ENCODE measurements at places on chromosomes 11 and 22.

GRCh38 chr11:116730241-116730561 lies 42.6 kb downstream of the BUD13 start:
- DNase-seq: no peak

DNA sequence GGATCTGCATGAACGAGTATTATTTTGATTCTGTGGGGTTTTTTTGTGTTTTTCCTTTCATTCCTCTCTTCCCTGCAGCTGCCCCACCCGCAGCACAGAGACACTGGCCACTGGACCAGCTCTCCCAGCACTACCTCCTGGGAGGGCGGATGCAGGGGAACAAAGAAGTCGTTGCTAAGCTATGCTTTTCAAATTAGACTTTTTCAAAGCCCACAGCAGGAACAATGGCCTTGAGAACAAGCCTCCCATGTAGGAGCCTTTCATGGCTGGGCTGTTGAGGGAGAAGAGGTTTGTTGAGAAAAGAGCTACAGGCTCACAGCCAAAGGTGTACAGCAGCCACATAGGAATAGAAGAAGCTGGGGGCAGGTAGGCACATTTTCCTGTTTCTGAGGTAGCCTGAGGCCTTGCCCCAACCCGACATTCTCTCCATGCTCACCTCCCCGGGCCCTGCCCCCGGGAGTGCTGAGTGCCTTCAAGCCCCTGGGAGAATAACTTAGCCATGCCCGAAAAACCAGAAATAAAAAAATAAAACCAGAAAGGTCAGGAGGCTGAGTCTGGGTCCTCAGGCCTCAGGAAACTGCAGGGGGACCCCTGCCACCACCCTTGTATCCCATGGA lies 20.5 kb upstream of the SYT12 start:
- no peak for DNase-seq

DNA sequence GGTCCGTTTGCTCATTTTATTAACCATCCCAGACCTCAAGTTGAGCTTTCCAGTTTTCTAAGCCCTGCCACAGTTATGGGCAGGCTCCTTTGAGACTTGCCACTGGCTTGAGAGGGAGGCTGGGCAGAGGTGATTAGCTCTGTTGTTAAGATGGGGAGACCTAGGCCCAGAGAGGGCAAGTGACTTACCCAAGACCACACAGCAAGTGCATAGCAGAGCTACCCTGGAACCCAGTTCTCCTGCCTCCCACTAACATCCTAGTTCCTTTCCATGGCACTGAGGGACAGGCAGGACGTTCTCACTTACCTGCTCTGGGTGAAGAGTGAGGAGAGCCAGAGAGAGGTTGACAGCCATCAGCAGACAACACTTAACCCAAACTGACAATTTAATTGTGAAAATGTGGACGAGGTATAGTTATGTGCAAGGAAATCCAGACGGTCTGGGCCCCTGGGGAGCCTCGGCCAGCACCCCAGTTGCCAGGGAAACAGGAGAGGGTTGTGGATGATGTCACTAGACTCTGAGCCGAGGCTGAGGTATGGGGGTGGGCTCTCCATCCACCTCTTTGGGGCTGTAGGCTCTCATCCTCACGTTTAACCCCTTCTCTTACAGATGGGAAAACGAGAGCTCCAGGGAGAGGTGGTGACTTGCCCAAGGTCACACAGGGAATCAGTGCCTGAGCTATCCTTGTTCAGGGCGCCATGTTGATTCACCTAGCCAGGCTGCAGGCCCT lies 12.3 kb upstream of the WNT11 start:
- no peak for DNase-seq

DNA sequence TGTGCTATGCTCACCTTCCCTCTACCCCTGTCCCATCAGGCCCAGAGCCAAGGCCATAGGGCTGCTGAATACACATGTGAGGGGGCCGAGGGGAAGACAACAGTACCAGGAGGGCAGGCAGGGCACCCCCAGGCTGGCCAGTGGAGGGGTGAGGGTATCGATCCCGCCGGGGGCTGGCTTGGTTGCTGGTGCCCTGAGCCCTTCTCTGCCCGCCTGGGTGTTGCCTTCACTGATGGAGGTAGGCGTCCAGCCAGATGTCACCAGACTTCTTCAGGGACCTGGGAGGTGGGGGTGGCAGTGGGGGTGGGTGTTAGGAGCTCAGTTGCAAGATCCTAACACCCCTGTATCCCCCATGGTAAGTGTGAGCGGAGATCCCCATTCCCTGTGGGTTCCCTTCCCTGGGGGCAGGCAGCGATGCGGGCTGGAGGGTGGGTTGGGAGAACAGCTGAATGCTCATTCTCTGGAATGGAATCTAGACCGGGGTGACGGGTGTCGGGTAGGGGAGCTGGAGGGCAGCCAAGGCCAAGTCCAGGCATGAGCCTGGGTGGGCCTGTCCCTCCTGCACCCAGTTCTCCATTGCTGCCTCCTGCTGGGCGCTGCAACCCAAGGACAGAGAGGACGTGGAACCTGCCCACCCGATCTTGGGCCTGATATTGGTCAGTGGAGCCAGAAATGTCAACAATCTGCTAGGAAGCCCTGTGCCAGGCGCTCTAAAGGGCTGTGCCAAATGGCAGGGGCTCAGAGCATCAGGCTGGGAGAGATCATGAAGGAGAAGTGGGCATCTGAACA lies 17.6 kb downstream of the FADS3 start:
- no peak for DNase-seq

GRCh38 chr22:22689621-22690345 lies 45.4 kb downstream of the GGTLC2 start:
- no peak for DNase-seq

- no peak for DNase-seq
Observed at GRCh38 chr11:82012276-82012675, 721.4 kb downstream of the FAM181B start.

- DNase-seq: no peak
Observed at GRCh38 chr22:42622061-42622710, 7.5 kb upstream of the POLDIP3 start.

DNA sequence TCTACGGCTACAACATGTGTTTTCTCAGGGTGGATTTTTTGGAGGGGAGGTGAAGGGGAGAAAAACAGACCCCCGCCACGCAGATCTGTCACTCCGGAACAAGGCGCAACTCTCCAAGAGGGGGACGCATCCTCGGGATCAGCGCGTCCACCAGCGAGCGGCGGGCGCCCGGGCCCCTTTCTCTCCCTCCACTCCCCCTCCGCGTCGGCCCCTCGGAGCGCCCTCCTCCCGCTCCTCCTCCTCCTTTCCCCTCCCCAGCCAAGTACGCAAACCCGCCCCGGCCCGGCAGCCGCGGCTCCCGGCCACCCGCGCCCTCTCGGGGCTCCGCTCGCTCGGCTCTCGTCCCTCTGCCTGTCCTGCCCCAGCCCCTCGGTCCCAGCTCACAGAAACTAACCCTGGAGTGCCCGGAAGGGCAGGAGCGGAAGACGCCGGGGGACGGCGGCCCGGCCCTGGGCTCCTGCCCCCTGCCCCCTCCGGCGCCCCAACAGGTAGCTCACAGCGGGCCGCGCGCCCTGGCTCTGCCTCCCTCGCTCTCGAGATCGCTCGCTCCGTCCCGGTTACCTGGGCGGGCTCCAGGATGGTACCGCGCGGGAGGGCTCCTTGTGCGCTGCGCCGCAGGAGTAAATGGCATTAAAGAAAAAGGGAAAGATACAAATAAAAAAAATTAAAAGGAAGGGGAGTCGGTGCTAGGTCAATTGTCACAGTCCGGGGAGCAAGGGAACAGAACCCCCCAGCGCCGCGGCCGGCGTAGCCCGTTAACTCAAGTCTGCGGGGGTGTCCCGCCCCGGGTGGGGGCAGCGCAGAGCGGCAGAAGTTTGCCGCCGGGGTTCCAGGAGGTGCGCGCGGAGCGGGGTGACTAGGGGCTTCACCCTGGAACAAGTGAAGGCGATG lies 131.4 kb upstream of the C11orf58 start:
- no peak for DNase-seq

DNA sequence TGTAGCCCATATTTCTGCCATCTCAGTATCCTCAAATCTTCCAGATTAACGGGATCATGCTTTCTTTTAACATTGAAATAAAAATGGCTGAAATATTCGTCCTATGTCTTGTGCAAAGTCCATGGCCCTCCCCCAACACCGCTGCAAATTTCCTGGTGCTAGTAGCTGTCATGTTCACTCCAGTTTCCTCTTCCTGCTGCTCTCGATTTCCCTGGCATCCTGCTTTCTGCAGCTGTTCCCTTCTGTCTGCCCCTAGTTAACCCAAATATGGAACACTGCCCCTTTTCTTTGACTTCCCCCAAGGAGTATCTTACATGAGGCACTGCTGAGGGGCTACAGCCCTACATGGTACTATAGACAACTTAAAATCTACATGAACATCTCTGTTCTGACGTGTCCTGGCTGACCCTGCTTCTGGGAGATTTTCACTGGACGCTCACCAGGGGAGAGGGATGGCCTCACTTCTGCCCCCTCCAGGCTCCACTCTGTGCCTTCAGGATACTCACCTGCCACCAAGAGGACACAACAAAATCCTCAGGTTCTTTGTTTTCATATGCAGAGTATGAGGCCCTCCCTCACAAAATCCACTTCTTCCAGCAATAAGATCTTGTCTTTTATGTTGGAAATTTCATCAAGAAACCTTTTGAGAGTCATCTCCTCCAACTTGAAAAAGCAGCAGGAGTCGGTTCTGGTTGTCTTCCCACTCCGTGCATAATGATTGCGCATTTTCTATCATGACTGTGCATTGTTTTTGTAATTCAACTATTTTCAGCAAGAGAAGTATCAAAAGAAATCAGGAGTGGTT lies 29.5 kb upstream of the SCUBE2 start:
- DNase-seq: no peak

DNA sequence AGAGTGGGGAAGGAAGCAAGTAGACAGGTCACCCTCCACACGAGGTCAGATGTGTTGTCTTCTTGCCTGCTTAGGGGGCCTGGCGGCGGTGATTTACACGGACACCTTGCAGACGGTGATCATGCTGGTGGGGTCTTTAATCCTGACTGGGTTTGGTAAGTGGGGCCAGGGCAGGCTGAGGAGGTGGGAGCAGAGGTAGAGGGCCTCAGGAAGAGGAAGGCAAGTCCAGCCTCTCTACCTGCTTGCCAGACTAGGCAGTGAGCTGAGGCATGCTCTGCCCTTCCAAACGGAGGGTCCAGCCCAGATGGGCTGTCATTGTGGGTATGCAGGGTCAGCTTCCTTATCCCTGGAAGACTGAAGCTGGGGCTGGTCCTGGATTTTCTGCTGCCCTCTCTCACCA lies 39.9 kb downstream of the SLC5A1 start:
- DNase-seq: no peak

DNA sequence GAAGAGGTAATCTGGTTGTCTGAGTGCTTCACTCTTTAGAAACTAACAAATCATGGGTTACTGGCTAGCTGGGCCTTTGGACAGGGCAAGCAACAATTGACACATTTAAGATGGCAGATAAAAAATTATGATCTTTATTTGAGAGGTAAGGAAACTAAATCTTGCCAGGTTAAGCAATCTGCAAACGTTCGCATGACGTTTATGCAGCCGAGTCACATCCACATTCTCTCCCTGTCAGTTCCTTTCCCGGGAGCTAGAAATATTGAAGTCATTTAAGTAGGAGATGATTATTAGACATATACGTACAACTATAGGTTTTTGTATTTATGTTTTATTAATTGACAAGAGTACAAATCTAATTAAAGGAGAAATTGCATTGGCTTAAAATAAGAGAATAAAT lies 57.4 kb upstream of the RCN1 start:
- no peak for DNase-seq

GRCh38 chr11:120873966-120874735 lies 149.8 kb upstream of the TBCEL start:
- no peak for DNase-seq

DNA sequence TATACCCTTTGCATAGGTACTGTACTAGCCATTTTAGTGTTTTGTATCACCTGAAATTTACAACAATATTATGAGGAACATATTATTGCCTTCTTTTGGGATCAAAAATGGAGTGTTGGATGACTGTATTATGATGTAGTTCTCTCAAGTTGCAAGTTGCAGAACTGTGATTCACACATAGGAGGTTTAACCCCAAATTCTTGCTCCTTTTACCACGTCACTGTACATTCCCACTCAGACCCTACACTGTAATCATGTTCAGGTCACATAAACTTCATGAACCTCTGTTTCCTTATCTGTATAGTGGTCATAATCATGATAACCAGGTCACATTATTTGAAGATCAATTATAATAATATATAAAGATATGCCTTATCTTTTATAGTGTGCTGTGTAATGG lies 925.1 kb upstream of the TENM4 start:
- DNase-seq: no peak

DNA sequence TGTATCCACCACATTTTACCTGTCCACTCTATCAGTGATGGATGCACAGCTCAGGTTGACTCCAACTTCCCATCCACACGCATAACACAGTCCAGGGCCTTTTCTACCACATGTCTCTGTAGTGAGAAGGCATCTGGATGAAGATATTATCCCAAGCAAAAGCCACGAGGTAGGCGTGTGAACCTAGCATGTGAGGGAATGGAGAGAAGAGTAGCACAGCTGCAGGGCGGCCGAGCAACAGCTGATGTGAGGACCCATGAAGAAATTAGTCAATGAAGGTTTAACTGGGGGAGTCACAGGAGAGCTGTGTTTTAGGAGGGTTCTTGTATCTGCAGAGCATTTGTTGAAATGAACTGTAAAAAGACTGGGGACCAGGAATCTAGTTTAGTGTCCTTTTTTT lies 144.6 kb upstream of the PITPNB start:
- no peak for DNase-seq

DNA sequence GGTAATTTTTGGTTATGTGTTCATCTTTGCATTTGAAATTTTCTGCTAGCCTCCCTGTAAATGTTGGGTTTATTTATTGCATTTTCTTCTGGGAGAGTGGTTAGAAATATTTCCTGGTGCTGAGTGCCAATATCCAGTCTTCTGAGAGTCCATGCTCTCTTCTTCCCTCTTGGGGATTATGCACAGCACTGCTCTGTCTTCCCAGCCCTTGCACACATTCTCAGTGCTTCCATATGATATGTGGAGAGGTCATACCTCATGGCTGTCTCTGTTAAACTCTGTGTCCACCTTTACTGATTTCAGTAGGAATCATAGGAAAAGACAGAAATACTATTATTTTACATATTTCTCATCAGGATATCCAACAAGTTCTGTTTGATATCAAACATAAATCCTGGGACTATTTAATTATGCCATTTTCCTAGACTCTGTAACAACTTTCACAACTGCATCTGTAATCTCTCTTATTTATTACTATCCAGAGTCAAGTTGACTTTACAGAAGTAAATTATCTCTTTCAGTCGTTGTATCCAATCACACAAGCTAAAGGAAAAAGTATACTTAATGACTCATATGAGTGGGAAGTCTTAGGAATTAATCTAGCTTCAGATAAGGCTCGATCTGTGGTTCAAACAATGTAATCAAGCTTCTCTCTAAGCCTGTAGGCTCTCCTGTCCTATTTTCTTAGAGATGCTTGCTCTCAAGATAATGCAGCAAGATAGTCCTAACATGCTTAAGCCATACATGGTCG lies 2.7 kb upstream of the NXPE1 start:
- DNase-seq: no peak

DNA sequence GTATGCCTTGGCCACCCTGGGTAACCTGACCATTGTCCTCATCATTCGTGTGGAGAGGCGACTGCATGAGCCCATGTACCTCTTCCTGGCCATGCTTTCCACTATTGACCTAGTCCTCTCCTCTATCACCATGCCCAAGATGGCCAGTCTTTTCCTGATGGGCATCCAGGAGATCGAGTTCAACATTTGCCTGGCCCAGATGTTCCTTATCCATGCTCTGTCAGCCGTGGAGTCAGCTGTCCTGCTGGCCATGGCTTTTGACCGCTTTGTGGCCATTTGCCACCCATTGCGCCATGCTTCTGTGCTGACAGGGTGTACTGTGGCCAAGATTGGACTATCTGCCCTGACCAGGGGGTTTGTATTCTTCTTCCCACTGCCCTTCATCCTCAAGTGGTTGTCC lies 2.7 kb downstream of the OR51D1 start:
- DNase-seq: no peak

All from NCI-H2029 treated with DMSO at 0.1 percent for 48 hours (cell line).